ENCODE measurements at places on chromosomes 13 and 19.
A peak's percentile ranks its signal among the peaks of the same experiment; 100 is the strongest.

GRCh38 chr19:35872180-35872579 is 3.8 kb downstream of the APLP1 start:
- no peak for DNase-seq

DNA sequence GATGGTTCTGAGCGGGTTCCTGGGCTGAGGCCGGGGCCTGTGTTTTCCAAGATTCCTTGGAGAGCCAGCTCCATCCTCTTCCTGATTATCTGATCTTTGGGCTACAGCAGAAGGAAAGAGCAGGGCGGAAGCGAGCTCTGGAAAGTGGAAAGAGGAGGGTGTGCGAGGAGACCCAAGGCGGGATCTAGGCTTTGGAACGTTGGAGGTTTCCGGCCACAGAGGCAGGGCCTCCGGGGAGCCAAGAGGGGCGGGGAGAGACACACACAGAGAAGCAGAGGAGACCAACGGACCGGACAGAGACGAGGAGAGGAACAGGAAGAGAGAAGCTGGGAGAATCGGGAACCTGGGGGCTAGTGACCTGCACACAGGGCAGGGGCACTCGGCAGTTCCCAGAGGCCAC is at the start of gene CLEC11A:
Gene CLEC11A (plus strand): TSS at position 296 of the 400 bp plus-strand sequence. CDS start 162 bp downstream, outside the sequence.
- DNase-seq, result no peak

- DNase-seq, result no peak
Measured at GRCh38 chr19:38061294-38061693, 154.3 kb downstream of the SIPA1L3 start.

DNA sequence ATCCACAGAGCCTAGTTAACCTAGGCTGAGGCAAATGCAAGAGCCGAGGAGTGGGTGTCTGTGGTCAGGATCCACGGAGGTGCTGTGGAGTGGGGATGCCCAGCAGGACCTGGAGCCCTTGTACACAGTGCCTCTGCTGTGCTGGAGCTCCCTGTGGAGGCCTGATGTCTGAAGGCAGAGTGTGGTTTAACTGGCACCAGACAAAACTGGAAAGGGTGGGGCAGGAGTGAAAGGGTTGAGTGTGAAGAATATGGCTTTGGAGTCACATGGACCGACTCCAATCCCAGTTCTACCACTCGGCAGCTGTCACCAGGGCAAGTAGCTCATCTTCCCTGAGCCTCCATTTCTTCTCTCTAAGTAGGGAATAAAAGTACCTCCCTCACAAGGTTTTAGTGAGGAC is 60.3 kb upstream of the GPR12 start:
- no peak for DNase-seq

DNA sequence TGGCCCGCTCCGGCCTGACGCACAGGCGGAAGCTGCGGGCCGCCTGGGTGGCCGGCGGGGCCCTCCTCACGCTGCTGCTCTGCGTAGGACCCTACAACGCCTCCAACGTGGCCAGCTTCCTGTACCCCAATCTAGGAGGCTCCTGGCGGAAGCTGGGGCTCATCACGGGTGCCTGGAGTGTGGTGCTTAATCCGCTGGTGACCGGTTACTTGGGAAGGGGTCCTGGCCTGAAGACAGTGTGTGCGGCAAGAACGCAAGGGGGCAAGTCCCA is 4.4 kb downstream of the FFAR1 start:
- no peak for DNase-seq

- no peak for DNase-seq
Measured at GRCh38 chr13:41034881-41035280, 15.8 kb upstream of the ELF1 start.

DNA sequence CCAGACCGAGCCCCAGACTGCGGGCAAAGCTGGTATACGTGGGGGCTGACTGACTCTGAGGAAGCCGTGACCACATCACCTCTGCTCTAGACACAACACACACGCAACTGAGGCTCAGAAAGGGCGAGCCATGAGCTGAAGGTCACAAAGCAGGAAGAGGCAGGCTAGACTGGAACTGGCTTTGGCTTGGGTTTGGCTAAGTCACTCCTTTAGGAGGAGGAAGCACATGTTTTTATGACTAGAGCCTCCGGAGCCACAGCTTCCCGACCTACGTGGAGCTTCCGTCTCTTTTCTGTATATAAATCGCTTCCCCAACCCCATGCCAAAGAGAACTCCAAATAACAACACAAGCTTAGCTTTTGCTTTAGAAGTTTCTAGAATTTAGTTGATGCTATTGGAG is 48.0 kb downstream of the RFX2 start:
- no peak for DNase-seq

GRCh38 chr13:114089341-114089740 is 43.1 kb downstream of the RASA3 start:
- no peak for DNase-seq

DNA sequence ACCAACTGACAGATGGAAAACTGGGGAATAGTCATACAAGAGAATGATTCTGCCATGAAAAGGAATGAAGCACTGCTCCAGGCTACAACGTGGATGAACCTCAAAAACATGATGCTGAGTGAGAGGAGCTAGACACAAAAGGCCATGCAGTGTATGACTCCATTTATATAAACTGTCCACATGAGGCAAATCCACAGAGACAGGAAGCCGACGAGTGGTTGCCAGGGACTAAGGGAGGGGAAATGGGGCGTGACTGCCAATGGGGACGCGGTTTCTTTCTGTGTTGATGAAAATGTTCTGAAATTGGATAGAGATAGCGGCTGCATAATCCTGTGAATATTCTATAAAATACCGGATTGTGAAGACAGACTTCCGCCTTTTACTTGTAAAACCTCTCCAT is 10.2 kb downstream of the SMIM7 start:
- no peak for DNase-seq

- DNase-seq, result no peak
Measured at GRCh38 chr13:70844391-70845108, 736.3 kb upstream of the KLHL1 start.

DNA sequence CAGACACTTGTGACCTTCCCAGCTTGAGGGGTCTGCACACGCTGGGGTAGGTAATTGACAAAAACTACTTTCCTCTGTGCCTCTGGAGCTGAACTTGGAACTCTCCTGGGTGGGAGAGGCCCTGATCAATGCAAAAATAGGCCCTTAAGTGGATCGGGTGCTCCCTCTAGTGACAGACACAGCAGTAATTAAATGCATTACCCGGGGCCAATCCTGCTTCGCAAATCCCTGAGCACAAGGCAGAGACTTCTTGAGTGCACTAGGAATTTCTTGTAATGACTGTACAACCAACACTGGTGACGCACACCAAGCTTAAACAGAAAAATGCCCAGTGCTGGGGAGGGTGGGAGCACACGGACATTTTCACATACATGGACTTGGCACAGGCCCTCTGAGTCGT is 10.6 kb upstream of the UBE2S start:
- no peak for DNase-seq

- no peak for DNase-seq
Measured at GRCh38 chr13:29448174-29448573, 147.3 kb downstream of the SLC7A1 start.

DNA sequence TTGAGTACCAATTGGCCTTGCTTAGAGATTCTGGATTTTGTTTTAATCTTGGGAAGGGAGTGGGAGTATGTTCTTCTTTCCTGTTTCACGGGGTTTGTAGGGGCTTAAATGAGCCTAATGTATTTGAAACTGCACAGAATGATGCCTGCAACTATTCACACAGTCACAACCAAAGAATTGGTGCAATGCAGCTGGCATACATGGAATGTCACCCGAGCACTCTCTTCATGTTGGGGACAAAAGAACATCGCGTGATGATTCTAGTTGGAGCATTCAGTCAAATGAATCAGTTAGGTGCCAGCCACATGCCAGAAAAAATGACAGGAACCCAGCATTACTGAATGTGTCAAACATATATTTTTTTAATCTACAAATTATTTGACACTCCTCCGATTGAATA is 22.1 kb downstream of the STARD13 start:
- no peak for DNase-seq

DNA sequence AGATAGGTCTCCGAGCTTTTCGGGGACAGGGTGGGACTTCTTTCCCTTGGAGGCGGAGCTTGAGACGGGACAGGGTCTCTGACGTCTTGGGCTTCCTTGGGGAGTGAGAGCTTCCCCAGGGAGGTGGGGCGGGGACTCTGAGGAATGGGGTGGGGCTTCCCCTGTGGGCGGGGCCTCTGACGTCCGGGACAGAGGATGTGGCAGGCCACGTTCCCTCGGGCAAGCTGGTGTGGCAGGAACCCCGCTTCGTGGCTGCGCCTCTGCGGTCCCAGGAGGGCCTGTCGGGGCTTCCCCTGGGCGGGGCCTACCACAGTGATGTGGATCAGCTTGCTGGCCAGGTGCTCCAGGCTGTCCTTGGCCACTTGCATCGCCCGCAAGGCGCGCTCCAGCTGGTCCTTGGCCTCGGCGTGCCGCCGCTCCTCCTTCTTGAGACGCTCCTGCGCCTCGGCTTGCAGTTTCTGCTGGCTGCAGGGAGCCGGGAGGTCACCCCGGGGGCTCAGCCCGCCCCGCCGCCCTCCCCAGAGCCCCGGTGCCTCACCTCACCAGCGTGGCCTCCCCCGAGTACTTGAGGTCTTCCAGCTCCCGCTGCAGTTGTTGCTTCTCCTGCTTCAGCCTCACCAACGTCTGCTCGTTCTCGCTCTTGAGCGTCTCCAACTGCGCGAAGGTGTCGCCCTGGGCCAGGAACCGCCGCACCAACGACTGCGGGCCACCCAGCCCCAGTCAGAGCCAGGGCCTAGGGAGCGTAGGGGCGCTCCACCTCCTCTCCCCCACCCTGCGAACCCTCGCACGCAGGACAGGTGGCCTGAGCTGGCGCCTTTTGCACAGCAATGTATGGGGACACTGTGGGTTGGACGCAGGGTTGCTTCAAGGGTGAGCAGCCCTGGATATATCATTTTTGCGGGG is 3.3 kb upstream of the RGL3 start:
- no peak for DNase-seq

DNA sequence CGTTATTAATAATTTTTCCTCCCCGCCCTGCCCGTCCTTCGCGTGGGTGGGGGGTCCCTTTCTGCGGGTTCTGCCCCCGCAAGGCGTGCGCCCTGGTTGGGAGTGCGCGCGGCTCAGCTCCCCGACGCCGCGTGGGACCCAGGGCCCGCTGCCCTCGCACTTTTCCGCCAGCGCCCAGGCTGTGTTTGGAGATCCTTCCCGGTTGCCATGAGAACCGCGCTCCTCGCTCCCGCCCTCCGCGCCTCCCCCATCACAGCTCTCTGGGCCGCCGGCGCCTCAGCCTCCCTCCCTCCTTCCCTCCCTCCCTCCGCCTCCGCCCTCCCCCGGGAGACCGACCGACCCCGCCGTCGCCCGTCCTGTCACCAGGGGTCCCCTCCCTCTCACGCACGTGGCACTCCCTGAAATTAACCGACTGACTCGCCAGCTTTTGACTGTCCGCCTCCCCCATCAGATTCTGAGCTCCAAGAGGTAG is 2.4 kb upstream of the SSBP4 start:
- DNase-seq, result peak; percentile 43

DNA sequence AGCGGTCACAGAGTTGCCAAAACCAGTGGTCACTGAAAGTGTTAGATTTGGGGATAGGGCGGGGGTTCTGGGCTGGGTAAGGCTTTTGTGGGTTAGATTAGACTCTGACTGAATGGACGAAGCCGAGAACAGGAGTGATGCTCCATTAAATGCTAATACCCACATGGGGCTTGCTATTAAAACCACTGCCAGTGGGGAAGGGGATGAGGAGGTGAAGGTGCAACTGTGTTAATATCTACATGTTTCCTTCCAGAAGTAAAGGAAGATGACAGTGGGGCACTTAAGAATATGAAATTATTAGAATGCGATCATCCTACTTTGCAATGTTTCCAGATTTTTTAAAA is 573 bp upstream of the ZNF614 start:
- no peak for DNase-seq

DNA sequence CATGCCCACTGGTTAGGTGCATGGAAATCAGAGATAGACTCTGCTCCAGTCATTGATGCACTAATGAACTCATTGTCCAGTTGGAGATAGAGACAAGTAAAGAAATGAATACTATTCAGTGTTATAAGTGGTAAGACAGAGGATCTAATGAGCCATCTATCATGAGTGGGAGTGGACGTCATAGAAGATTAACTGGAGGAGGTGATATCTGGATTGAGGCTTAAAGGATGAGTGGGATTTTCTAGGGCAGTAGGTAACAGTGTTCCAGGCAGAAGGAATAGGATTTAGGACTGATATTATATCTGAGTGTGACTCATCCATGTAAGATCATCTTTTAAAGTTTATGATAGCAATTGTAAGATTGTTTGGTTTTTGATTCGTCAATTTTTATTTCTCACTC is 152.2 kb upstream of the CSNK1A1L start:
- DNase-seq, result no peak

DNA sequence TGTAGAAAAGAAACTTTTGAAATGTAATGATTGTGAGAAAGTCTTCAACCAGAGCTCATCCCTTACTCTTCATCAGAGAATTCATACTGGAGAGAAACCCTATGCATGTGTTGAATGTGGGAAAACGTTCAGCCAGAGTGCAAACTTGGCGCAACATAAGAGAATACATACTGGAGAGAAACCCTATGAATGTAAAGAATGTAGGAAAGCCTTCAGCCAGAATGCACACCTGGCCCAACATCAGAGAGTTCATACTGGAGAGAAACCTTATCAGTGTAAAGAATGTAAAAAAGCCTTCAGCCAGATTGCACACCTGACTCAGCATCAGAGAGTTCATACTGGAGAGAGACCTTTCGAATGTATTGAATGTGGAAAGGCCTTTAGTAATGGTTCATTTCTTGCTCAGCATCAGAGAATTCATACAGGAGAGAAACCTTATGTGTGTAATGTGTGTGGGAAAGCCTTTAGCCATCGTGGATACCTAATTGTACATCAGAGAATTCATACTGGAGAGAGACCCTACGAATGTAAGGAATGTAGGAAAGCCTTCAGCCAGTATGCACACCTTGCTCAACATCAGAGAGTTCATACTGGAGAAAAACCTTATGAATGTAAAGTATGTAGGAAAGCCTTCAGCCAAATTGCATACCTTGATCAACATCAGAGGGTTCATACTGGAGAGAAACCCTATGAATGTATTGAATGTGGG is 19.3 kb downstream of the ZNF583 start:
- DNase-seq, result no peak

DNA sequence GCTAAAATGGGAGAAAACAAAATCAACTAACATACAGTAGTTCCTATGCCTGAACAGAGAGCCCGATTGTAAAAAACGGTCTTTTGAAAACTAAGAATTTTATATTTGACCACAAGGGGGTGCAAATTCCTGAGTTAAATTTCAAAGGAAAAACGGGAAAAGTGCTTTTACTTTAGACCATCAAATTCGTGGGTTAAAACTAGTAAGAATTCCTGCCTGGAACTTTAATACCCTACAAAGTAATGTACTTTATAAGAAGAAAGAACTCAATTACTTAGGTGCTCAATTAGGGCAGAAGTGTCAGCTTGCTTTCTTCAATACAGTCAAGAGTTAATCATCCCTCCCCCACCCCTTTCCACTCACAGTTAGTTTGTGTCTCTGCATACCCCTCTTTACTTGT is 69.8 kb downstream of the KCNRG start:
- no peak for DNase-seq

All from NCI-H524 treated with DMSO at 0.1 percent for 48 hours (cell line).